ENCODE measurements at places on chromosomes 7 and 10.

DNA sequence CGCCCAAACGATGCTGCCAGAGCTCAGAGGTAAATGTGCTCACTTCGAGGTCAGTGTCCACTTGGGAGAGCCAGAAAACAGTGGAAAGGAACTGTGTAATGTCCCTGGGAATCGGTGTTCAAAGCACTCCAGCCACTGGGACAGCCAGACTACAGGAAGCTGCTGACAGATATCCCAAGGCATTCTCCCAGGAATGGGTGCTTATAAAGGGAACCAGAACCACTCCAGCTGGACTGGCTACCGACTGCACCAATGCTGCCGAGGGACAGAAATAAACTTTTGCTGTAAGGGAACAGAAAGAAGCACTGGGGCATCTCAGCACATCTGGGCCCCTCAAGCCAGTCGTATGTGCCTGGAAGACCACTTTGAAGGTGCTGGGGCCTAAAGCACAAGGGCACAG, 76.7 kb downstream of the ATXN7L1 start:
- DNase-seq = no peak

DNA sequence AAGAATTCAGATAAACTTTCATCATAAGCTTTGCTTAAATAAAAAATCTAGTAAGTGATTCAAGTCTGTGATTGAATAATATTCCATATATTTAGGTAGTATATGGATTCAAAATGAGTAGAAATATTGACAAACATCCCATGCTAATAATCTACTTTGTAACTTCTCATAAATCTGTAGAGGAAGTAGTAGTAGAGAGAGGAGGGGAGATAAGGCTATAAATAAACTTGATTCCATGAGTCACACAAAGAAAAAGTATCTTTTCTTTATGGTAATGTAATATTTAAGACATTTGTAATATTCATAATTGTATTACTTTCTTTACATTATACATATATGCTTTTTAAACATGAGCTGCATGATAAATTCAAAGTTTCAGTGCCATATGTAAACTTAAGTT, 25.6 kb upstream of the CD36 start:
- no peak for DNase-seq

- no peak for DNase-seq
These were observed 686.9 kb downstream of the AUTS2 start for GRCh38 chr7:70285187-70285586.

GRCh38 chr7:132004529-132004928, 448.1 kb upstream of the PODXL start:
- DNase-seq = no peak

- no peak for DNase-seq
These were observed 4.4 kb upstream of the TBX20 start for GRCh38 chr7:35258125-35258867.

- DNase-seq = no peak
These were observed 39.7 kb upstream of the ENO4 start for GRCh38 chr10:116809483-116810119.

- no peak for DNase-seq
These were observed 60.3 kb downstream of the COBL start for GRCh38 chr7:51256209-51256781.

DNA sequence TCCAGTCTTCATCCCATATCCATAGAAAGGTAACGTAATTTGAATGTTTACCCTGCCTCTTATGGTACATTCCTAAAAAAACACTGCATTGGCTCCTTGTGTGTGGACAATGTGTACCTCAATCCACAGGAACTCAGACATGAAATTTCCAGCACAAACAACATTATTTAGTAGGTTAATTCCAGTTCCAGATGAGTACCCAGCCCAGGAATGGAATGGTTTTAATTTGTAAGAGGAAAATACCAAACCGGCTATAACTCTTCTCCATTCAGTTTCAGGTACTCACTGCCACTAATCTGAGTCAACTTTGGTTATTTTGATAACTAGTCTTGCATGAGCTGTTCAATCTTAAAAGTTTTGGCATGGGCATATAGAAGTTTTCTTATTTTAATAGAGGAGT, 39.0 kb downstream of the TFPI2 start:
- DNase-seq = no peak

- no peak for DNase-seq
These were observed 913.9 kb upstream of the AUTS2 start for GRCh38 chr7:68684246-68684839.

DNA sequence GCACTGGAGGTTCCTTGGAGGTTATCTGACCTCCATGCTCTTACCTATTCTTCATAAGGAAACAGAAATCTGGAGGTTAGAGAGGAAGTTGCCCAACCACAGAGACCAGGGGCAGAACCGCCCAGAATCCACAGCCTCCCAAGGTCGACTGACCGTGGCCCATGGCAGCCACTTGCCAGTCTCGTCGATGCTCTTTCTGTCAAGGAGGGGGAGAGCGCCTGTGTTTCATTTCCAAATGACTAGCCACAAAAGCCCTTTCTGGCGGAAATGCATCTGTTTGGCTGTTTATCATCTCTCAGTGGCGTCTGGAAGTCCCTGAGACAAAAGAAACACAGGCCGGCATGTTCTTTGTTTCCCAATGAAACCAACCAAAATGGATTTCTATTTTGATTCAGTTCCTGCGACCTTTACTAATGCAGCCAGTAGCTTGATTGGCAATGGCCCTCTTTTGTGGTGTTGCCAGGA, 2.9 kb downstream of the RAMP3 start:
- DNase-seq = no peak

DNA sequence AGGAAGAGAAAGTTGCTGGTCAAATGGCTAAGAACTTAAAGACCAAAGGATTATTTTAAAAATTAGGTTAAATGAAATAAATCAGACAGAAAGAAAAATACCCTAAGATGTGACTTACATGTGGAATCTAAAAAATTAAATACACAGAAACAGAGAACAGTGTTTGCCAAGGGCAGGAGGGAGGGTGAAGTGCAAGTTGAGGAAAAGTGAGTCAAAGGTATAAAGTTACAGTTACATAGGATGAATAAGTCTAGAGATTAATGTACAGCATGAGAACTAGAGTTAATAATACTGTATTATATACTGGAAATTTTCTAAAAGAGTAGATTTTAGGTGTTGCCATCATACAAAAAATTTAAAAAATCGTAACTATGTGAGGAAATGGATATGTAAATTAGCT, 146.3 kb downstream of the MDFIC start:
- DNase-seq = no peak

- DNase-seq = no peak
These were observed 91.5 kb upstream of the EFCAB10 start for GRCh38 chr7:105672801-105673200.

DNA sequence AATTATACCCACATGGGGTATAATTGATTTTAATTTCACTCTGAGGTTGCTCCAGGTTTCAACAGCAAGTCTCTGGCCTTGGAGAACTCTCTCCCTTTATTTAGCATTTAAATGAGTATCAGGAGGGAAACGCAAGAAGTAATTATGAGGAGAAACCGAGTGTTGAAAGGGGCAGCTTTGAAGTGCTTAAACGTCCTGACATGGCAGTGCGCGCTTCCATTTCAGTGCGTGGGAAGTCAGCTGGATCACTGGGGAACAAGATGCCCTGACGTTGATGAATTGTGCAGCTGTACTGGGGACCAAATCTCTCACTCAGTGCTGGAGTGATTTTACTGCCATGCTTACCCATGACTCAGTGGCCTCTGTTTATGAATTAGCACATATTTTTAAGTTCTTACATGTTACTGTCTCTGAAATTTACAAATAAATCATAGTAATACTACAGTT, 106.0 kb upstream of the PRR15 start:
- DNase-seq = no peak

GRCh38 chr10:50044941-50045664, 22.7 kb upstream of the WASHC2A start:
- no peak for DNase-seq

DNA sequence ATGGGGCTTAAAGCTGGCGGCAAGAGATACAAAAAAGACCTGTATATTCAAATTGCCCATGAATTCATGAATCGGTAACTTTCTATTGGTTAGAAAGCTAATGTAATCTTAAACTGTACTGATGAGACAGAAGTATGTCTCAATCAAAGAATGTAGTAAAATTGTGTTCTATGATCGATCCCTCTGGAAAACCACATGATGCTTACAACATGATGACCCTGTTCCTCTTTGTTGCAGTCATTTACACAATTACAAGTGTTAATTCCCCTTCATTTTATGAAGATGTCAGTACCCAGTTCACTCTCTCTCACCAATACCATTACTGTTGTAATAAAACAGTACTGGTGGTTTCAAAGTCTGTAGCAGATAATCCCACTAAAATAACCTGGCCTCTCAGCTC, 10.1 kb downstream of the KIF5B start:
- DNase-seq = no peak

- no peak for DNase-seq
These were observed 44.9 kb downstream of the POLR1F start for GRCh38 chr7:19663816-19664462.

GRCh38 chr10:11225935-11226334, 208.3 kb downstream of the CELF2 start:
- peak; percentile 97 for DNase-seq

DNA sequence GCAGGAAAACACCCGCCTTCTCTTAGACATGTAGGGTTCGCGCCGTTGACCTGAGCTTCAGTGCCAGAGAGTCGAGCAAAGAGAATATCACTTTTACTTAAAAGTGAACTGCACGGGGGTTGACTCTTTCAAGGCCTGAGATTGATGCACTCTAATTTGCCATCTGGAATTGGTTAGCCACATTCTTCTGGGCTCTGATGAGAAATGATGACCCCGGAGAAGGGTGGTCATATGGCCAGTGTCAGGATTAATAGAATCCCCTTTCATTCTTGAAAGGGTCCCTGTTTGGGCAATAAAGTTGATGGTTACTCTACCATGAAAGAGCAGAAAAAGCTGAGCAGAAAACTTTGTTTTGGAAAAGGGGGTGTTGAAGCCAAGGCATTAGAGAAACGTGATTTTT, 31.2 kb downstream of the GRK5 start:
- no peak for DNase-seq

GRCh38 chr7:45027774-45028114, 27.7 kb downstream of the CCM2 start:
- peak; percentile 72 for DNase-seq

- DNase-seq = no peak
These were observed 63.0 kb upstream of the MGMT start for GRCh38 chr10:129404091-129404490.

DNA sequence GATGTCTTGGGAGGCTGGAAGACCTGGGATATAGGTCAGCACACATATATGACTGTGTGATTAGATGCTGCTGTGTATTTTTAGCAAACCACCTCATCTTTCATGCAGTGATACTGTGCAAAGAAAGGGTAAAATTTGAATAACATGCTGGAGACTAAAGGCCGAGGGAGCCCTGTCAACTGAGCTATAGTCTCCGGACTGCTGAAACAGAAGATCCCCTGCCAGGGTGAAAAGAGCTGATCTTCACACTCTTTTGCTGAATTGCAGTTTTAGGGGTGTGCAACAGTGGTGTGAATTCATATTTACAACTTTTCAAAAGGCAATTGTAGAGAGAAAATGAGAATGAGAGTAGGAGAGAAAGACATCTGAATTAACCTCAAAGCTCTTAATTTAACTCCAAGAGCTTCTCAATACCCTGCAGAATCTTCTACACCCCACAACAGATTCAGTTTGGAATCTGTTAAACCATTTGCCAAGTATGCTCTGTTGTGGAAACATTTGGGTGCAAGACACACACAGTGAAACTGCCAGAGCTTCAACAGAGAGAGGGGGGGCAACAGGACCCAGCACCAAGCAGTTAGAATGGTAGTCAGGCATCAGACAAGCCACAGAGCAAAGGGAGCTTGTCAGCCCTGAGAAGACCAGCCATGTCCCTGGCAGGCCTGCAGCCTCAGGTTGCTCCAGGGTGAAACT, 190.1 kb upstream of the STK17A start:
- DNase-seq = no peak

GRCh38 chr7:129093867-129094456, 39.1 kb upstream of the TNPO3 start:
- DNase-seq = no peak
